ENCODE measurements at places on chromosomes 2 and 18. TPM values are rescaled to one million over a fixed set of nuclear protein-coding genes. Genes with fewer than 3 reads are reported as not detected.

Gene NT5DC4
- not detected for total RNA-seq

Gene MROH2A
- total RNA-seq = under 0.01 TPM

Gene KIF5C
- total RNA-seq = 0.09 TPM

Gene RAB10
- 96.7 TPM for total RNA-seq

Gene TRABD2A
- 6.4 TPM for total RNA-seq

Gene RMC1
- 27.3 TPM for total RNA-seq

Gene ADAM23
- total RNA-seq = 8.2 TPM

Gene LAMA3
- 19.1 TPM for total RNA-seq

Gene ANKRD62
- total RNA-seq = not detected

Gene C2orf78
- total RNA-seq = not detected

Gene SULT1C4
- total RNA-seq = not detected

Gene LHCGR
- total RNA-seq = not detected

Gene CIB4
- not detected for total RNA-seq
